IPS-NIHi11 (cell line): ENCODE measurements at places on chromosomes 4 and X.

DNA sequence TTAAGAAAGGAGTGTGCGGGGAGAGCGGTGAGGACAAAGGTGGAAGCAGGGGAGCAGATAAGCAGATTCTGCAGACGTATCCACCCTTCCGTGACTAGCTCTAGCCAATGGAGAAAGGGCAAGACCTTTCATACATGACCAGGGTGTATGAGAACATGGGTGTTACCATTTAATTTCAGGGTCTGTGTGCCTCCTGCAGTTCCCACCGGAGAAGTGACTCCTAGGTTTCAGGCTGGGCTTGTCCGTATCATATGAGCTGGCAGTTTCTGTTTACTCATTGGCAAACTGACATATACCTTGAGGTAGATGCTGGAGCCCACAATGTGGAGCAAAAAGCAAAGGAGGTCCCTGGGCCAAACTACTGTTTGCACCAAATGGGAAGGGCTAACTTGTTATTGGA, 6.8 kb downstream of the RBM47 start:
- no peak for DNase-seq

- DNase-seq = no peak
These were observed 91.5 kb upstream of the ANKRD50 start for GRCh38 chr4:124804041-124804440.

- DNase-seq = no peak
These were observed 36.3 kb downstream of the PIGG start for GRCh38 chr4:535181-535923.

GRCh38 chrX:9462456-9462855, 2.4 kb upstream of the TBL1X start:
- no peak for DNase-seq

GRCh38 chr4:8332891-8333331, 63.4 kb downstream of the HTRA3 start:
- DNase-seq = no peak

- DNase-seq = no peak
These were observed 972.3 kb downstream of the PCDH7 start for GRCh38 chr4:31692399-31692940.

GRCh38 chrX:53584891-53585290, 101.6 kb downstream of the HUWE1 start:
- no peak for DNase-seq

- DNase-seq = no peak
These were observed 706.9 kb upstream of the TENM3 start for GRCh38 chr4:181536196-181536746.

GRCh38 chr4:120773641-120774040, 148.9 kb downstream of the PRDM5 start:
- no peak for DNase-seq

- peak; percentile 58 for DNase-seq
These were observed 3.6 kb upstream of the LEF1 start for GRCh38 chr4:108172231-108172752.

DNA sequence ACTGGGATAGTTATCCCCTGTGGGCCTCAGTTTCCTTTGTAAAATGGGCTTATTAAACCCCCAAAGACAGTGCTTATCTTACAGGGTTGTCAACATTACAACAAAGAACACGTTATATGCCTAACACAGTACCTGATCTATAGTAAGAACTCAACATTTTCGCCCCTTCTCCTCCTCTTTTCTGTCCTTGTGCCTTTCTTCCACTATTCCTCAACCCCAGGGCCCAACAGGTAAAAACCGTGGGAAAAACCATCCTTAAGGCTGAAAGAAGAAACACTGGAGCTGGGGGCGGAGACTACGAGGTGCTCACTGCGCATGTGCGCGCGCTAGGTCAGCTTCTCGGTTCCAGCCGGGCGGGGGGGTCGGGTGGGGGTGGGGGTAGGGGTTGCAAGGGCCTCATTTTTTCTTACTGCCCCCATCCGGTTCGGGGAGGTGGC, 426 bp upstream of the XIAP start:
- DNase-seq = no peak

DNA sequence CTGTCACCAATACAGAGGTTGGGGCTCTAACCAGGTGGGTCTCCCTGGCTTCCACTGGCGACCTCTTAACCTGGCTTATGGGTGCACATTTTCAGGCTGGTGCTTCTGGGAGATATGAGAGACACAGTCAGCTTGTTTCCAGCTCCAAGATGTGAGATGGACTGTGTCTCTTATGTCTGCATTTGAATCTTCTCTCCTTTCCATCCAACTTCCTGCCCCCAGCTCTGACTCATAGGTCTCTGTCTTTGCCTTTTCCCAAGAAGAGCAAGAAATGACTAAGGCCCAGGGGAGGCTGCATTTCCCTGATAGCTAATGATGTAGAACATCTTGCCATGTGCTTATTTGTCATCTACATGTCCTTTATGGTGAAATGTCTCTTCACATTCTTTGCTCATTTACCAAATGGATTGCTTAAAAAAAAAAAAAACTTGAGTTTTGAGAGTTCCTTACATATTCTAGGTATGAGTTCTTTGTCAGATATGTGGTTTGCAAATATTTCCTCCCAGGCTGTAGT, 3.2 kb upstream of the UXT start:
- DNase-seq = no peak

GRCh38 chrX:27964432-27964831, 16.8 kb downstream of the DCAF8L1 start:
- DNase-seq = no peak

- no peak for DNase-seq
These were observed 46.7 kb downstream of the RUFY3 start for GRCh38 chr4:70768301-70768948.

- DNase-seq = no peak
These were observed 624.9 kb downstream of the FSTL5 start for GRCh38 chr4:161538941-161539340.

GRCh38 chr4:15078682-15079642, 76.7 kb downstream of the CPEB2 start:
- DNase-seq = no peak

GRCh38 chrX:132533409-132533808, 44.6 kb upstream of the MBNL3 start:
- DNase-seq = no peak

DNA sequence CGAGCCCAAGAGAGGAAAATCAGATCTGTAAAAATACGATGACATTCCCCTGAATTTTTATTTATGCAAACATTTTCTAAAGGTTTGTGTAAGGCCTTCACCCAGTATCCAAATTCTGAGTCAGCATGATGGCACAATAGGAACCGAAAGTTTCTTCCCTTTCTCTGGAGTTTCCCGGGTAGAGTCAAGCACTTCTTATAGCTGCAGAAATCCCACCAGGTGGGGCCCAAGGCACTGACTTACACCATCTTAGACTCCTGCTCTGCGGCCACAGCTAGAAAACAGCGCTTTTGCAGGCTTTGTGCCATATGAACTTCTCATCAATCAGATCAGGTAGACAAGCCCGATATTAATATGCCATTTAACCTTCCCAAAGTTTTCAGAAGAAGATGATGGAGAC, 13.4 kb downstream of the LEF1 start:
- DNase-seq = peak; percentile 23

DNA sequence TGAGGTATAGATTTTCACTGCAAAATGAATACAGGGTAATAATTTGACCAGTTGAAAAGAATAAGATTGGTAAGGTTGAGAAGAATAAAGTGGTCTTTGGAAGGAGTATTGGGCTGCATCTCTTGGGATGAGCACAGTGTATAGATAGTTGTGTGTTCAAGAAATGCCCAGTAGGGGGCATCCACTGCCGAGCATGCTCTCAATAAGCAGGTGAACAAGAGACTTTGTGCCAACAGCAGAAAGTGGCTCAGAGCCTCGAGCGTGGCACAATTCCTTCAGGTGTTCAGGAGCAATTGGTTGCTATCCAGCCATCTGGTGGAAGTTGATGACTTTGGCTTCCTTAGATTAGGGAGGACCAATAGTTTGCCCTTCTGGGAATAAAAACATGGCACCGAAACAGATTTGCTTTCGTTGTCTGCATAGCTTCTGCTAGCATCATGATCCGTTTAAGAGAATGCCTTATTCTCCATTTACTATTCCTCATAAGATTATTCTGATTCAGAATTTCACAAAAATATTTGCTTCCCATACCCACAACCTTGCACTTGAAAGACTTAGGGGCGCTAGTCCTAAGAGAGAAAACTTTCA, 258.1 kb upstream of the NEIL3 start:
- peak; percentile 58 for DNase-seq

- no peak for DNase-seq
These were observed 43.8 kb downstream of the PALLD start for GRCh38 chr4:168540503-168541265.

- no peak for DNase-seq
These were observed 34.8 kb downstream of the LIN54 start for GRCh38 chr4:82975792-82976191.

DNA sequence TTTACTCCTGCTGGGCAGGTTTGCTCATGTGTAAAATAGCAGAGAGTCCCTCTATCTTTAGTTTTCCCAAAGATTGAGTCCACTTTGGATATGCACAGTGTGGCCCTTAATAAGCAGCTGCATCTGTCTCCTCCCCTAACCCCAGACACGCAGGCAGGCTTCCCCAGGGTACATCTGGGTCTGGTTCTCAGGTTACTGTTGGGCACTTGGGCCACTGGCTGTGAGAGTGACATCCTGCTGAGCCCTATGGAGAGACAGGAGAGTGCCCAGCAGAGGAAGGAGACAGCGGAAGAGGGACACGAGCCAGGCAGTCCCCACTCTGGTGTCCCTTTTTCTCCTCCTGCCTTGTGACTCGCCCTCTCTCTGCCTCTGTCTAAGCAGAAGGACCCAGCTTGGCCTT, 16.0 kb downstream of the XK start:
- peak; percentile 6 for DNase-seq

DNA sequence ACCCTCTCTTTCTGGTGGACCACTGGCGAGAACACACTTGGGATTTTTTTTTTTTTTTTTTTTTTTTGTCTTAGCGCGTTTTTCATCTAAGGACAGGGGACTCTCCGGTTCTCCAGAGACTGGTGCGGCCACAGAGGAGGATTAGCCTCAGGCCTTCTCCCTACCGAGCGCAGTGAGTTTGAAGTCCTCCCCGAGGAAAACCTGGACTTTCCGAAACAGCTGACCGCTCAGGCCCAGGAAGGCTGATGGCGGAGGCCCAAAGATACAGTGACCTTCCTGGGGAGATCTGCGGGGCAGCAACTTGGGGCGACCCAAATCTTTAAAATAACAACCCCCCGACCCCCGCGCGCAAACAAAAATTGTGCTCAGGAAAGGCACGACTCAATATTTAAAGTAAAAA, 9.2 kb downstream of the NKX3-2 start:
- no peak for DNase-seq

DNA sequence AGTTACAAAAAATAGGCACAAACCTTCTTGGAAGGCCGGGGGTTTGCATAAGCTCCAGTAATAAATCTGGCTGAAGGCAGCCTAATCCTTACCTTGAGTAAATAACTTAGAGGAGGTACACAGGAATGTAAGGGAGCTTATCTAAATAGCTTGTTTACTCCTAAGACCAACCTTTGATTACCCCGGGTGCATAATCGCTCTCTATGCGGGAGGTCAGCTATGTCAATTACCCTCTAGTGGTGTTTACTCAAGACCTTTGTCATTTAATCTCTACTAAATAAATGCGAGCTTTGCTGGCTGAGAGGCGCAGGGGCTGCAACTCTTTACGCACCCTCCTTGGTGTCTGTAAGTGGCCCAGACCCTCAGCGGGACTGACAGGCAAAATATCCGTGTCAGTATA, 50.2 kb upstream of the MAP9 start:
- peak; percentile 28 for DNase-seq

DNA sequence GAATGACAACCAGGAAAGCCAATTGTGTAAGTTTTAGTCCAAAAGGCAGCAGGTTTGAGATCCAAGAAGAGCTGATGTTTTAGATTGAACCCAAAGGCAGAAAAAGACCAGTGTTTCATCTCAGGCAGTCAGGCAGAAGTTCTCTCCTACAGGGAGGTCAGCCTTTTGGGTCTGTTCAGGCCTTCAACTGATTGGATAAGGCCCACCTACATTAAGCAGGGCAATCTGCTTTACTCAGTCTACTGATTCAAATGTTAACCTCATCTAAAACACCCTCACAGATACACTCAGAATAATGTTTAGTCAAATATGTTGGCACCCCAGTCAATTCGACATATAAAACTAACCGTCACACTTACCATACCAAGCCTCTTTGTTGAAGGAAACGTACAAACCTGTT, 134.2 kb upstream of the NEIL3 start:
- no peak for DNase-seq

GRCh38 chr4:88497859-88498409, 25.6 kb downstream of the PYURF start:
- no peak for DNase-seq

GRCh38 chr4:159607809-159608208, 504.9 kb downstream of the RAPGEF2 start:
- DNase-seq = peak; percentile 26

GRCh38 chrX:52138830-52139544, 45.7 kb upstream of the MAGED4 start:
- no peak for DNase-seq

DNA sequence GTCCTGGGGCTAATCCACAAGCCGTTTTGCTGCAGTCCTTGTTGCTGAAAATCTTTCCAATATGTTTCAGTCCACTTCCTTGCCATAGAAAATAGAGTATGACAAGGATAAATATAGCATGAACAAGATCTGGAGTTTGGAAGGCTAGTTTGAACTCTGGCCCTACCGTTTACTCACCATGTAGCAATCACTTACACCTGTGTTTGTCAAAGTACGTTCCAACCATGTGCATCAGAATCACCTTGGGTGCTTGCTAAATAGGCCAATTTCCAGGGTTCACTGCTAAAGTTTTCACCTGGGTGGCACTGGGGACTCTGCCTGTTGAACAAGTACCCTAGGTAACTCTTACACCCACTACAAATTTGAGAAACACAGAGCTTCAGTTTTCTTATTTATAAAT, 188.9 kb downstream of the ENOX2 start:
- DNase-seq = no peak

GRCh38 chrX:10577853-10578252, 42.5 kb downstream of the MID1 start:
- no peak for DNase-seq

DNA sequence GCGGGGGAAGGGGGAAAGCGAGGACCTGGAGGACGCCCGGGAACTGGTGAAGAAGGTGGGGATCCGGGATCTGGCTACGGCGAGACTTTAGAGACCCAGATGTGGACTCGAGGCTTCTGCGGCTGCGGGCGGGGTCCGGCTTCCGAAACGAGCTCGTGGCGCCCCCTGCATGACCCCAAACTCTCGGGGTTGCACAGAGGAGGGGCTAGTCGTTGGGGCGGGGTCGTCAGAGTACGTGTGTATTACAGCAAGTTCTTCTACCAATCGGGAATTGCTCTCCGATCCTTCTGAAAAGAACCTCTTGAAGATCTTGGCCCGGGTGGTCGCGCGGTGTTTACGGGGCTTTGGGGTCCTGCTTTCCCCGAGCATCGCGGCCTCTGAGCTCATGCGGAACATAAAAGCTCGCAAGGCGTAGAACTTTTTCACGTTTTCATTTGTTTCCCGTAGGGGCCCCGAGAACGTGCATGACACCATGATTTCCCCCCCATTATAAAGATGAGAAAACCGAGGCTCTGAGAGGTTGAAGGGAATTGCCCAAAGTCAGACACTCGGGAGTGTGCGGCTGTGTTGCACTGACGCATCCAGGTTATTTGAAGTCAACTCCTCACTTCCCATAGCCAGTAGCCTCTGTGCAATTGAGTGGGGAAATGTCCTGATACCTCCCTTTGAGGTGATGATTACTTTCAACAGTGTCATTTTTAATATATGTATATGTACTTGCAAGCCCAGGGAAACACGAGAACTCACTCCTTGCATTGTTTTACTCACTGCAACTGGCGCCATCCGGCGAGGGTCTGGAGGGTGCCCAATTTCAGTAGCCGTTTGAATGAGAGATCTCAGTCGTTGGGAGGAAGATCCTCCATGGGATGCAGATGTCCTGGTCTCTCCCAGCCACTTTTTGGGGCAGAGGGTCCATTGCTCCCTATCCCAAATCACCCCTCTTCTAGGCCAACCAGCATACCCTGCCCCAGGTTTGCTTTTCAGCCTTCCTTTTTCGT, at the start of gene BEND4:
TSS of gene BEND4 (minus strand) at position 149 of the 998 bp plus-strand sequence. CDS start 512 bp downstream, outside the sequence.
- no peak for DNase-seq
